ENCODE measurements at places on chromosomes 7 and 10. TPM values are rescaled to one million over a fixed set of nuclear protein-coding genes. Genes with fewer than 3 reads are reported as not detected.

Gene OR9A4
- not detected for polyA plus RNA-seq

Gene AKR1C2
- polyA plus RNA-seq, result 394 TPM

Gene SLC25A28
- polyA plus RNA-seq, result 74.2 TPM

Gene TRIM50
- 13.8 TPM for polyA plus RNA-seq

Gene HDAC9
- polyA plus RNA-seq, result 3.8 TPM

Gene DNAJC12
- 25.7 TPM for polyA plus RNA-seq

Gene AGMO
- polyA plus RNA-seq, result 1.7 TPM

Gene ABLIM1
- polyA plus RNA-seq, result 13.0 TPM

Gene PLCE1
- polyA plus RNA-seq, result 0.93 TPM

Gene DPYSL4
- 0.67 TPM for polyA plus RNA-seq

Gene DNA2
- polyA plus RNA-seq, result 0.67 TPM

Gene BAMBI
- polyA plus RNA-seq, result 4.2 TPM

Gene ADCYAP1R1
- polyA plus RNA-seq, result 30.8 TPM

Gene EBF3
- 12.6 TPM for polyA plus RNA-seq

Gene ZP3
- 2.5 TPM for polyA plus RNA-seq

Gene DEPP1
- 190 TPM for polyA plus RNA-seq

Gene CALML5
- polyA plus RNA-seq, result not detected

Gene CPVL
- polyA plus RNA-seq, result 2.6 TPM

Gene ANXA8
- polyA plus RNA-seq, result 12.7 TPM

Gene MYO3A
- polyA plus RNA-seq, result 0.03 TPM

Gene GIMAP8
- polyA plus RNA-seq, result 3.6 TPM

Gene COPG2
- 12.3 TPM for polyA plus RNA-seq

Gene AKR1C8
- polyA plus RNA-seq, result 0.14 TPM

Gene SPDYE3
- polyA plus RNA-seq, result 0.05 TPM

Gene HIPK2
- 6.3 TPM for polyA plus RNA-seq

Gene NOC3L
- 8.8 TPM for polyA plus RNA-seq

Gene ZNF518A
- polyA plus RNA-seq, result 3.3 TPM

Gene CLDN4
- 98.3 TPM for polyA plus RNA-seq

Gene GBX1
- not detected for polyA plus RNA-seq

Gene TFEC
- polyA plus RNA-seq, result 1.6 TPM

Gene MTURN
- 111 TPM for polyA plus RNA-seq

All from adipose tissue (tissue), 3 donors.